ENCODE measurements at places on chromosomes 4 and X.

GRCh38 chrX:30280428-30280827, 28.8 kb downstream of the NR0B1 start:
- DNase-seq: no peak

GRCh38 chrX:23992431-23992830, 34.6 kb downstream of the KLHL15 start:
- DNase-seq: no peak

- DNase-seq: no peak
These were observed 30.4 kb downstream of the DRD5 start for GRCh38 chr4:9811806-9812205.

GRCh38 chr4:83455281-83456183, at the start of the genes HELQ and MRPS18C:
HELQ (minus strand) TSS chr4:83455823; CDS start chr4:83455693, 130 bp downstream.
MRPS18C (plus strand) TSS chr4:83456058; CDS start chr4:83456078, 20 bp downstream.
- peak; percentile 94 for DNase-seq

DNA sequence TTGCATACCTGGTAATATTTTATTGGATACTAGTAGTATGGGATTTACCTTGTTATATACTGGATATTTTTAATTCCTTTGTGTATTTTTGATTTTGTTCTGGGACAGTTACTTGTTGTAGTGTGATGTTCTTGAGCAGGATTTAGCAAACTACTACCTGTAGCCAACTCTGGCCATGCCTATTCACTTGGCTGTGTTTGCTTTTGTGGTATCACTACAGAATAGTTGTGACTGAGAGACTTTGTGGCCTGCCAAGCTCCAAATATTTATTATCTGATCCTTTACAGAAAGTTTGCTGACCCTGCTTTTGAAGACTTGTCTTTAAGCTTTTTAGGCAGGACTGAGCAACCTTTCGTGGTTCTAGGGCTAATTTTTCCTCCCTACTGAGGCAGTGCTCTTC, 17.8 kb downstream of the ZCCHC4 start:
- no peak for DNase-seq
